ENCODE measurements at places on chromosomes 7 and 10. TPM values are rescaled to one million over a fixed set of nuclear protein-coding genes. Genes with fewer than 3 reads are reported as not detected.

Gene IFIT1B
- not detected for total RNA-seq

Gene LRRC18
- 7.8 TPM for total RNA-seq

Gene OGDHL
- 10.7 TPM for total RNA-seq

Gene LRRN3
- total RNA-seq: 49.1 TPM

- H3K36me3 ChIP-seq: no peaks in the 10 kb centered on the region
- H3K4me3 ChIP-seq: no peak overlapping the region
- no peaks in the 10 kb centered on the region for H3K27me3 ChIP-seq
- no peak for DNase-seq
Observed at GRCh38 chr10:63429281-63429680, 36.5 kb downstream of the JMJD1C start.

GRCh38 chr10:73161079-73161478 lies 6.7 kb downstream of the ECD start:
- H3K4me1 ChIP-seq: peaks cover 11% of the 10 kb centered on the region
- no peak overlapping the region for H3K4me3 ChIP-seq
- no peaks in the 10 kb centered on the region for H3K27me3 ChIP-seq
- H3K36me3 ChIP-seq: no peaks in the 10 kb centered on the region

DNA sequence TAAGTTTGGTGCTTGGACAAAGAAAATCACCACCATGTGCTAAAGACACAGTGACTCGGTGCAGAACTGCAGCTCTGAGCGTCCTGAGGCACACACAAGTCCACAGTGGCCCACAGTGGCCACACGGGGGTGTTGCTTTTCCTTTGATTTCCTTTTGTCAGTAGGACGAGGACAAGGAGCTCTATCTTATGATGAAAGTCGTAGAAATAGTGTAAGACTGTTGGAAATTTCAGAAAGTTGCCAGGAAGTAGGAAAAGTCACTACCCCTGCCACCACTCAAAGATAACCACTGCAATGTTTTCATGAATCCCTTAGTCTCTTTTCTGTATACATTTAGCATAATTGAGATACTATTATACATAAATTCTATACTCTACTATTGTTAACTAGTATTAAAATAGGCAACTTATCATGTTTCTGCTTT lies 146.0 kb downstream of the TNS3 start:
- no peak overlapping the region for H3K27ac ChIP-seq
- no peaks in the 10 kb centered on the region for H3K4me1 ChIP-seq
- DNase-seq: peak; percentile 88
- H3K36me3 ChIP-seq: no peaks in the 10 kb centered on the region

DNA sequence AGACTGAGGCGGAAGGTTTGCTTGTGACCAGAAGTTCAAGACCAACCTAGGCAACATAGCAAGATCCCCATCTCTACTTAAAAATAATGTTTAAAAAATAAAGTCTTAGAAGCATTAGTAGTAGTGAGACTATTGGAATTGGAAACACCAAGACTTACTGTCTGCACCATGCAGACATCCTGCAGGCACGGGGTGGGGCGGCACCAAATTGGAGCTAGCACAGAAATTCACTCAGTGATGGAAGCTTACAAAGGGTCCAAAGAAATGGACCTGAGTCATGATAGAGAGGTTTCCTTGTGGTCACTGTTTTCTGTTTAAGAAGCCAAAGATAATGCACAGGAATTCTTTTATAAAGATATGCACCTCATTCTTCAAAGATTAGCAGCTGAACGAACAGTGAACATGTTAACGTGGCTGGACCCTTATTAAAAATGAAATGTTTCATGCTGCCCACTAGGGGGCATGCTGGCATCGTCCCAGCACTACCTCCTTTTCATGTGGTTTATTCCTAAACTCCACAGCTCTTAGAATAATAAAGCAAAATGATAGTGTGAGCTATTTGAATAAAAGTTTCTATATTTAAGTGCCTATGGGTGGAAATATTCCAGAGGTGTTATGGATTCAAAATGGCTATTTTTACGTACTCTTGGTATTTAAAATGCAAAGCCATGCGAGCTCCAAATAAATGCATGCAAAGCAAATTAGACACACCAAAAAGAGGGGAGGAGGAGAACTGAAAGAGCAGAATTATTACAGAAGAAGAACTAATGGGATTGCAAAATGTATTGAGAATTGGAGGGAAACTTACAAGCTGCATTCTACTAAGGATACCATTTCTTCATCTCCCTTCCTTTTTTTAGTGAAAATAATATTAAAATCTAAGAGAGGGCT lies 28.6 kb downstream of the PDSS1 start:
- no peaks in the 10 kb centered on the region for H3K4me1 ChIP-seq
- peak; percentile 60 for DNase-seq
- no peak overlapping the region for H3K27ac ChIP-seq
- H3K27me3 ChIP-seq: no peaks in the 10 kb centered on the region

GRCh38 chr10:78272329-78272728 lies 238.7 kb downstream of the RPS24 start:
- no peak overlapping the region for H3K4me3 ChIP-seq
- DNase-seq: no peak
- H3K27ac ChIP-seq: no peak overlapping the region
- no peaks in the 10 kb centered on the region for H3K4me1 ChIP-seq
- no peaks in the 10 kb centered on the region for H3K27me3 ChIP-seq
- H3K36me3 ChIP-seq: no peaks in the 10 kb centered on the region

GRCh38 chr7:46363688-46364087 lies 442.6 kb upstream of the IGFBP3 start:
- DNase-seq: no peak
- H3K27me3 ChIP-seq: no peaks in the 10 kb centered on the region
- no peak overlapping the region for H3K27ac ChIP-seq
- H3K4me1 ChIP-seq: no peaks in the 10 kb centered on the region
- no peaks in the 10 kb centered on the region for H3K36me3 ChIP-seq

DNA sequence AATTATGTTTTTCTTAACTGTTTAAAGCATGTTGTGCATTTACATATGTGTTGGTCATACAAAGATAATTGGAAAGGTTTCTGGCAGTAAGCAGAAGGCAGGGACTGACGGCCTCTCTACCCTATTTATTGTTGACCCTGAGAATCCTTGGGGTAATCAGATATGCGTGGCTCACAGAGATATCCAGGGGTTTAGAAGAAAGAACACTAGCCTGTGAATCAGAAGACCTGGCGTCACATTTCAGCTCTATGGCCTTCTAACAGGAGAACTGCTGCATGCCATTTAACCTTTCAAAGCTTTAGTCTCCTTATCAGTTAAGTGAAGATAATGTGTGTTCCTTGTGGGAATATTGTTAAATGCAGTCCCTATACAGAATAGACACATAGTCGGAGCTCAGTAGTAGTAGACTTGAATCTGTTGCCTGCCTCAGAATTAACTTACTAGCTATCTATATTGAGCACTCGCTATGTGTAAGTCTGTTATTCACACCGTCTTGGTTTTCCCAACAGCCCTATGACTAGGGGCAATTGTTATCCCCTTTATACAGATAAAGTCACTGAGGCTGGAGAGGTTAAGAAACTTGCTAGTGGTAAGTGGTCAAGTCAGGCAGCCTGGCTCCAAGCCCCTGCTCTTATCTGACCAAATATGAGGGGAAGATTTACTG lies 129.6 kb upstream of the ANKRD1 start:
- H3K27ac ChIP-seq: peak overlapping the region; percentile 51
- H3K4me3 ChIP-seq: no peak overlapping the region
- DNase-seq: no peak
- H3K4me1 ChIP-seq: peaks cover 15% of the 10 kb centered on the region

Measured in testis (tissue), 5 donors.